Activated T-cell treated with anti-CD3 and anti-CD28 coated beads, Interleukin-2, amount 50 U/mL, for 24 hours (primary cell): ENCODE measurements at places on chromosomes 4 and X.

DNA sequence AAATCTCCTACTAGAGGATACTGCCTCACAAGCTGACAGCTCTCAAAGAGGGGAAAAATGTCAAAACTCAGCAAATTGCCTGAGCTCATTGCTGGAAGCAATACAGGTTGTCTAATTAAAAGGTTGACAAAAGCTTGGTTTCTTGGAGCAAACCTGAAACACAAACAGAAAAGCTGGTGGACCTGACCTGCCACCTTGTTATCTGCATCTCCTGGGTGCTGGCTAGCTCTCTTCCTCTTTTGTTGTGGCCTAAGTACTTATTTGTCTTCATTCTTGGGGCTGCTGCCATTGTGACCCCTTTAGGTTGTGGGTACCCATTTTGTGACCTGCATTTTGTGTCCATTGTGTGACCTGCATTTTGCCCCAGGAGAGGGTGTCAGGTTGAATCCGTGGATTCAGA, 184.5 kb downstream of the KIT start:
- DNase-seq, result no peak

GRCh38 chr4:113574636-113575103, 186.9 kb downstream of the CAMK2D start:
- no peak for DNase-seq

DNA sequence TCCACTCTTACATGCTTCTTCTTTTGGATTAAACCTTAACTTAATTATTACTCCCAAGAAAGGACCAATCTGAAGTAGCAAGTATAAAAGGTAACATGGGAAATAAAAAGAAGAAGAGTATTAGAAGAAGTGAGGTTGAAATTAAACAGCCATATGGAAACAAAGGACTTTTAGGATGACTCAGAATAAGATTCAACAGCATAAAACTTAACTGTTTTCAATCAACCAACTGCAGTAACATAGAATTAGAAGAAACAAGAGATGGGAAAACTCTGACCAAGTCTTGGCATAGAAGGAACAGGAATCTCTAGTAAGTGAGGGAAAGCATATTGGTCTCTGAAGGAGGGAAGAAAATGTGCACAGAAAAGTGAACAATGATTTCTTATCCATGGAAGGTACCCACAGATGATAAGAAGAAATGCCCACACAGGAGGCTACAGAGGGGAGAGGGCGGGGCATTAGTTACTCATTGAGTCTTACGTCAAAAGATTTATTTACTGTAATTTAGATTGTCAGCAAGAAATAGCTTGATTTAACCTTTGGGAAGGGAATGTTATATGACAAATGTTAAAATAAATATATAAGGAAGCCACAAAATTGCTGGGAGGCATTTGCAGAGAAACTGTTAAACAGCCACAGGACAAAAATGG, 177.3 kb downstream of the BANK1 start:
- no peak for DNase-seq

DNA sequence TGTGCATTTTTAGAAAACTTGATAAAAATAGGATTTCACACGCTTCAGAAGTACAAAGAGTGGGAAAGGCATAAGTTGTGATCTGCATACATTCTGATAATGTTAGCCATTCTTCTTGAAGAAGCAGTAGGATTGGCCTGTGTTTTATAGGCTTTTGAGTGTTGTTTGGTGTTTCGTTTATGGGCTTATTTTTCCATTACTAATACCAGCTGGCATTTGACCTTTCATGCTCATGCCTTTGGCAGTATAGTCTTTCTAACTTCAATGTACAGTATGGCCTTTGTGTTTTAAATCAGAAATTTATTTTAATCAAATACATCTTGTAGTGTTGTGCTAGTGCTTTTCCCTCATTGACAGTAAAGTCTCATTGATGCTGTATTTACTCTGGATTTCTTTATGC, 51.5 kb upstream of the SLC4A4 start:
- DNase-seq, result no peak

DNA sequence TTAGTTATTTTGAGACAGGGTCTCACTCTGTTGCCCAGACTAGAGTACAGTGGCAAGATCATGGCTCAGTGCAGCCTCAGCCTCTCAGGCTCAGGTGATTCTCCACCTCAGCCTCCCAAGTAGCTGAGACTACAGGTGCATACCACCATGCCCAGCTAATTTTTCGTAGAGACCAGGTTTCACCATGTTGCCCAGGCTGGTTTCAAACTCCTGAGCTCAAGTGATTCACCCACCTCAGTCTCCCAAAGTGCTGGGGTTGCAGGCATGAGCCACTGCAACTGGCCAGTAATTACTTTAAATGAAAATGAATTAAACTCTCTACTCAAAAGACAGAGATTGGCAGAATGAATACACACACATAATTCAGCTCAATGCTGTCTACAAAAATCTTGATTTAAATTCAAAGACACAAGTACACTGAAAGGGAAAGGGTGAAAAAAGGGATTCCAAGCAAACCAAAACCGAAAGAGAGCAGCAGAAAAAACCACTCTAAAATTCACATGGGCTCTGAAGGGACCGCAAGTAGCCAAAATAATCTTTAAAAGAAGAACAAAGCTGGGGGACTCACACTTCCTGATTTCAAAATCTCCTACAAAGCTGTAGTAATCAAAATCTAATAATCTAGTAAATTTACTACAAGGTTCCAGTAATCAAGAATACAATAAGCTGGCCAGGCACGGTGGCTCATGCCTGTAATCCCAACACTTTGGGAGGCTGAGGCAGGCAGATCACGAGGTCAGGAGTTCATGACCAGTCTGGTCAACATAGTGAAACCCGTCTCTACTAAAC, 11.8 kb upstream of the SPON2 start:
- no peak for DNase-seq

DNA sequence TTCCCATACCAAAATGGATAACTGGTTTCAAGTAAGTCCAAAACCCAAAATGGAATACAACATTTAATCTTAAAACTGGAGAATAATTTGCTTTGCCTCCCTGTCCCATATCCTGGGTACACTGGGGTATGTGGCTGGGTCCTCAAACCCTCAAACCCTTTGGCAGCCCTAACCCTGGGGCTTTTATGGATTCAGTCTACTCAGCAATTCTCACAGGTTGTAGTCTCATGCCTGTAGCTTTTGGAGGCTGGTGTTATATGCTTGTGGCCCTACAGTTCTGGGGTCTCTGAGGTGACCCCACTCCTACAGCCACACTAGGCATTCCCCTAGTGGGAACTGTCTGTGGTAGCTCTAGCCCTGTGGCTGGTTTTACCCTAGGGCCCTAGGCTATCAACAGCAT, 110.5 kb upstream of the NRK start:
- no peak for DNase-seq

GRCh38 chr4:70855464-70855863, 15.8 kb upstream of the GRSF1 start:
- no peak for DNase-seq

- no peak for DNase-seq
Measured at GRCh38 chr4:138182838-138183426, 59.2 kb downstream of the SLC7A11 start.
